ENCODE measurements at places on chromosomes 16 and 17.

- no peak for DNase-seq
Measured at GRCh38 chr16:62853887-62854286, 817.6 kb upstream of the CDH8 start.

- DNase-seq = no peak
Measured at GRCh38 chr17:37429453-37429852, 22.8 kb downstream of the TADA2A start.

DNA sequence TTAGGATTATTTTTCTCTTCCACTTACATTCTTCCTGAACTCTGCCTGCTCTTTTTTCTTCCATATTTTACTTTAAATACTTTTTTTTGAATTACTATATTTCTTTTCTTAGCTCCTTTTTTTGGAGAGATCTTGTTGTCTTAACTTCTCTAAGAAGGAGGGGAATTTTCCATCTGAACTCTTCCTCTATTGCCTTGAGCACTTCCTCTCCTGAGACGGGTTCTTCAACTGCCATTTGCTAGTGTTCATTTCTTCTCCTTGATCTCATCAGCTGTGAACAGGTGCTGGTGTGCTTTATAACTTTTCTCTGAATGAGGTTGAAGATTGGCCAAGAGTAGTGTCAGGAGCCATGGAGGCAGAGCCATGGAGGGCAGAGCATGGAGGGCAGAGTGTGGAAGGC, 15.1 kb upstream of the CD300LD start:
- no peak for DNase-seq

DNA sequence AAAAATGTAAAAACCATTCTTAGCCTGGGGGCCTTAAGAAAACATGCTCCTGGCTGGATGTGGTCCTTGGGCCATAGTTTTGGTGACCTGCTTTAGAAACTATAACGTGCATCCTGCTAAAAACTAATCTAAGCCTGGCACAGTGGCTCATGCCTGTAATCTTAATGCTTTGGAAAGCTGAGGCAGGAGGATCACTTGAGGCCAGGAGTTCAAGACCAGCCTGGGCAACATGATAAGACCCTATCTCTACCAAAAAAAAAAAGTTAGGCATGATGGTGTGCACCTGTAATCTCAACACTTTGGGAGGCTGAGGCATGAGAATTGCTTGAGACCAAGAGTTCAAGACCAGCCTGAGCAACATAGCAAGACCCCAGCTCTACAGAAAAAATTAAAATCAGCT, 183.8 kb upstream of the CHMP6 start:
- no peak for DNase-seq

DNA sequence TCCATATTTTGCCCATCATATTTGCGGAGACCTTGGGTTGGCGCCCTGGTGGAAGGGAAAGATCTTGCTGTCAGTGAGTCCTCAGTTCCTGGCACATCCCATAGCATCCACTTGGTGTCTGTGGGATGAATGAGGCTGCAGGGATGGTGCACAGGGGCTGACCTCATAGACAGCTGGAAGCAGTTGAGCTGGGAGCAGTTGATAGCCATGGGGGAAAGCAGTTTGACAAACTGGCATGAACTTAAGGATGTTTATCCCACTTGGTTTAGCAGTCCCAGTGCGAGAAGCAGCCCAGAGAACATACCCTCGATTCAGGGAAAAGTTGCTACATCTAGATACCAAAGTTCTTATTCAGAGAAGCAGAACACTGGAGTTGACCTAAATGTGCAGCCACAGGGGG, 80.7 kb downstream of the SNX29 start:
- no peak for DNase-seq

GRCh38 chr17:63701868-63702720, 2.2 kb upstream of the LIMD2 start:
- no peak for DNase-seq

DNA sequence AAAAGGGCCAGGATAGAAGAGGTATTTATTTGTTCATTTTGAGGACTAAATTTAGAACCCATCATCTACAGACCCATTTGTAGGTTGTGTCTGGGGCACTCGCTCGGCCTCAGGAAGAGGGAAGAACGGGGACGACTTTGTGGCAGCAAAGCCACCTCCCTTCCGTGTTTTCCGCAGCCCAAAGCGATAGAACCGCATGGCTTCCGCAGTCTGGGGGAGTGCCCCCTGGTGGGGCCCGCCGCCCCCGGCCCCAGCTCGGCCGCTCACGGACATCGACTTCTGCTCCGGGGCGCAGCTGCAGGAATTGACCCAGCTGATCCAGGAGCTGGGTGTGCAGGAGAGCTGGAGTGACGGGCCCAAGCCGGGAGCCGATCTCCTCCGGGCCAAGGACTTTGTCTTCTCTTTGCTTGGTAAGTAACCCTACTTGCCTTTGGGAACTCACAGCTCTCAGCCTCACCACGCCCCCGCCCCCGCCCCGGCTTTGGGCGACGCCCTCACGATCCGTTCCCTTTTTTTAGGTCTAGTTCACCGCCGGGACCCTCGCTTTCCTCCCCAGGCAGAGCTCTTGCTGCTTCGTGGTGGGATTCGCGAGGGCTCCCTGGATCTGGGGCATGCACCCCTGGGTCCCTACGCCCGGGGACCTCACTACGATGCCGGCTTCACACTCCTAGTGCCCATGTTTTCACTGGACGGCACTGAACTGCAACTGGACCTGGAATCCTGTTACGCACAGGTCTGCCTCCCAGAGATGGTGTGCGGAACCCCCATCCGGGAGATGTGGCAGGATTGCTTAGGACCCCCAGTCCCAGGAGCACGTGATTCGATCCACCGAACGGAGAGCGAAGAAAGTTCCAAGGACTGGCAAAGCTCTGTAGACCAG, 681 bp downstream of the TMEM102 start:
- no peak for DNase-seq

DNA sequence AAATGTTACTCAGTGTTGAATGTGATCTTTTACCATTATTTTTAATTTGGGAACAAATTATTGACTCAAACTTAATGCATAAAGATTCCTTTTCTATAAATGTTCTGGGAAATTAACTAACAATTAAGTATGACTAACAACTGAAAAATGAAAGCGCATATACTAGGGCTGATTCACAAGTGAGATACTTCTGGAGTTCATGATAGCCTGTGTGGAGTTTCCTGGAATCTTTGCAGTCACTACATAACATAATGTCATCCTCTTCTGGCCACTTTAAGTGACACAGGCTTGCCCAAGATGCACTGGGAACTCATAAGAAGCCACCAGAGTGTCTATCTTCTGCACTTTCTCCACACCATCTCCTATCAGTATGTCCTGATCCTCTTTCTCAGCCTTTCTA, 450.3 kb upstream of the CDH11 start:
- DNase-seq = no peak

DNA sequence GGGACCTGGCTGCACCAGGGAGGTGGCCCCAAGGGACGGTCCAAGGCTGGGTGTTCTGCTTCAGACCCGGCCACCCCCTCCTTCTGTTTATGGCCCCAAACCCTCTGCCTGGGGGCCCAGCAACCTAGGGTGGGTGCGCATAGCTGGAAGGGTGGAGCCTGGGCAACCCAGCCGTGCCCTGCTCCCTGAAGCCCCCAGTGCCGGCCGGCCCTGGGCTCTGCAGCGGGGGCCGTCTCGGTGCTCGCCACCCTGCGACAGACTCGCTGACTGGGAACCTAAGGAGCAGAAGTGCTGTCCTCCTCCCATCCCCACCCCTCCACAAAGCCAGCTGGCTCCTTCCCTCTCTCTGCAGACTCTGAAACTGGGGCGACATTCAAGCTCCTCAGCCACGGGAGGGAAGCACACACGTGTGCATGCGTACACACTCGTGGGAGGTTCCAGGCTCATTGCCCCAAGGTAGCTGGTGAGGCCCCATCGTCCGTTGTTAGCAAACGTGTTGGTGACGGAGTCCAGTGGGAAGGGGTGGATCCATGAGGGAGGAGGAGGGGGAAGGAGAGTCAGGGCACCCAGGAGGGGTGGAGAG, 43.4 kb downstream of the ENGASE start:
- no peak for DNase-seq

DNA sequence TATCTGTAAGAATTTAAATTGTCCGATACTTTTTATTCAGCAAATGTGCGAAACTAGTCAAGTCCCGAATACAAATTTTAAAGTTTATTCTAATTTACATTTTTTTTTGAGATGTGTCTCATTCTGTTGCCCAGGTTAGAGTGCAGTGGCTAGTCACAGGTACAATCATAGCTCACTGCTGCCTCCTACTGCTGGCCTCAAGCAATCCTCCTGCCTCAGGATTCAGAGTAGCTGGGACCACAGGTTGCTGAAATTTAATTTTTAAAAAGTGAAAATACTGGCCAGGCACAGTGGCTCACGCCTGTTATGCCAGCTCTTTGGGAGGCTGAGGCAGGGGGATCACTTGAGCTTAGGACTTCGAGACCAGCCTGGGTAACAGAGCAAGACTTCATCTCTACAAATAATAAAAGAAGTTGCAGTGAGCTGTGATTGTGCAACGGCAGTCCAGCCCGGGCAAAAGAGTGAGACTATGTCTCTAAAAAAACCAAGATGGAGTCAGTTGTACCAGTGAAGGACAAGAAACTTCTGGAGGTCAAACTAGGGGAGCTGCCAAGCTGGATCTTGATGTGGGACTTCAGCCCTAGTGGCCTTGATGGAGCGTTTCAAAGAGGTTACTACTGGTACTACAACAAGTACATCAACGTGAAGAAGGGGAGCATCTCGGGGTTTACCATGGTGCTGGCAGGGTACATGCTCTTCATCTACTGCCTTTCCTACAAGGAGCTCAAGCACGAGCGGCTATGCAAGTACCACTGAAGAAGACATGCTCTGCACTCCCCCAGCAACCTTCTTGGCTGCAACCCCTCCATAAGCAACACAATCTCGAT, 5.6 kb downstream of the POLG2 start:
- DNase-seq = no peak

GRCh38 chr16:86396901-86397311, 113.4 kb upstream of the FOXF1 start:
- DNase-seq = no peak

DNA sequence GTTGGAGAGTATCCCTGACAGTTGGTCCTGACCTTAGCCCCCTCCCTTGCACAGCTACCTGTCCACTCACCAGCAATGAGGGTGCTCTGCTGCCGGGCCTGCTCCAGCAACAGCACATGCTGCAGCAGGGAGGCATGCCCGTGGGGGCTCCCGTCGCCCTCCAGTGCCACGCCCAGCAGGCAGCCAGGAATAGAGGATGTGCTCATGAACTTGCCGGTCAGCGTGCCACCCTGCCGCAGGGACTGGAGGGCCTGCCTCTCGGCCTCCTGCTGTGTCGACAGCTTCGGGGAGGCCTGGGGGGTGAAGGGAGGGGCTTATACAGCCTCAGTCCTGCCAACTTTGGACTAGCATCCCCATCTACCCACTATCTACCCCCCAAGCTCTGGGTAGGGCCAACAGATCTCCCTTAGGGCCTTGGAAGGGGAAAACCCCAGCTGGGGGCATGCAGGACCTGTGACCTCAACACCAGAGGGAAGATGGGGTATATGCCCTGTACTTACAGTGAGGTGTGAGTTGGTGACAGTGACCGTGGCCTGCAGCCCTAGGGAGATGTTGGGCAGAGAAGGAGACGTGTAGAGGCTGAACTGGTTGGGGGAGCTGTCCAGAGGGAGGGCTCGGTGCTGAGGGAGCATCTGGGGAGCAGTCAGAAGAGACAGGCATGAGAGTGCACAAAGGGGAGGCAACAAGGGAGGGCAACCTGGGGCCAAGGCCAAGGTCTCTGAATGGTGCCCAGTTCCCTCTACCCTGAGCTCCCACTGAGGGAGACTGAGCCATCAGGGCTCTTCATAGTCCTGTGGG, 20.9 kb downstream of the G6PC3 start:
- DNase-seq = no peak

GRCh38 chr16:21338537-21339268, 60.6 kb upstream of the CRYM start:
- no peak for DNase-seq

DNA sequence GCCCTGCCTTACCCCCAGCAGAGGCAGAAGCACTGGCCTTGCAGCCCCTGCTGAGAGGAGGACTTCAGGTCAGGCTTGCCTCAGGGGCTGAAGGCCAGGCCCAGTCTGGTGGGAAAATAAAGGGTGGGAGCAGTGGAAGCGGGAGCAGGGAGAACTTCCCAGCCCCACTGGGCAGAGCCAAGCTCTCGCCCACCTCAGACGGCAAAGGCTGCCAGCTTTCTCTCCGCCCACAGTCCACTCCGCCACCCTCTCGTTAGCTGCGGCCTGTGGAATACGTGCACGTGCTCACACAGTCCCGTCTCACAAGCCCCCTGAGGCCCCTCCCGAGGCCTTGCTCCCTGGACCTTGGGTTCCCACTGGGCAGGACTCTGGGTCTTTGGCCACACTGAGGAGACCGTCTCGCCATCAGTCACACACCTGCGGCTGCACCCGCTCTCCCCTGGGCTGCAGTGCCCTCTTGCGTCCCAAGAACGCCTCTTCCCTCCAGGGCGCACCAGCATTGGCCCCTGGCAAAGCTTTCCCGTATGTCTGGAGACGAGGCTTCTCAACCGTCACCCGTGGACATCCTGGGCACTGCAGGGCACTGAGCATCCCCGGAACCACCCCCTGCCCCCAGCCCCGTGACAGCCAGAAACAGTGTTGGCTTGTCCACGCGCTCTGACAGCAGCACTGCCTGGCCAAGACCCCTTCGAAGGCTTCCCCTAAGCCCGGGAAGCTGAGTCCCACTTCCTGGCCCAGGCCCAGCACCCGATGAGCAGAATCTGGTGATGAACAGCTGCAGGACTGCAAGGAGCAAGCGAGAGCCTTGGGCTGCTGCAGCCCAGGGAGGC, 8.3 kb downstream of the MRPL28 start:
- no peak for DNase-seq

GRCh38 chr16:86869288-86870022, 291.1 kb downstream of the FOXL1 start:
- no peak for DNase-seq

DNA sequence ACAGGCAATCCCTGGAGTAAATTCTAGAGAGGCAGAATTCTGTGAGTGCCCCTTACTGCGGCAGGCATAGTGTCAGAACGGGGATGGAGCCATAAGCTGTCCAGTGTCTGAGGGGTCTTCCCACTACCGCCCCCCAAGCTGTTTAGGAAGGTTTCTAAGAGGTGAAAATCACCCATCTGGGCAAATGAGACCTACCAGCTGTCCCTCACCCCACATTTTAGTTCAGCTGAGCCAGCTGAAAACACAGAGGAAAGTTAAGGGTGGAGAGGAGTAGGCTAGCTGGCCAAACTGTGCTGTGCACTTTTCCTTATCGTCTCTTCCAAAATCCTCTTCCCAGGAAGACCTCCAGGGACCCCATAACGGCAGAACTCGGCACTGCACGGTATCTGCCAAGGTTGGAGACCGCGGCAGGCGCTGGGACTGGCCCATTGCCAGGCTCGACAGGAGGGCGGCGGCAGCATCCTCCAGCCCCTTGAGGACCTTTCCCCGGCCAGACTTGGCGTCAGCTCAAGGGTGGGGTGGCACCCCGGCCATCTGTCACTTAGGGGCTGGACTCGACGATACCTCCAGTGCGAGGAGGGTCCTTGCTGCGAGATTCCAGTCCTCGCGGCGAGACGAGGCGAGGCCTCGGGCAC, 955 bp downstream of the ACLY start:
- no peak for DNase-seq

GRCh38 chr16:52350031-52350642, 196.8 kb downstream of the TOX3 start:
- DNase-seq = no peak

GRCh38 chr17:81976332-81977210, 858 bp upstream of the ASPSCR1 start:
- DNase-seq = no peak
